ENCODE measurements at places on chromosomes 3 and 15.

DNA sequence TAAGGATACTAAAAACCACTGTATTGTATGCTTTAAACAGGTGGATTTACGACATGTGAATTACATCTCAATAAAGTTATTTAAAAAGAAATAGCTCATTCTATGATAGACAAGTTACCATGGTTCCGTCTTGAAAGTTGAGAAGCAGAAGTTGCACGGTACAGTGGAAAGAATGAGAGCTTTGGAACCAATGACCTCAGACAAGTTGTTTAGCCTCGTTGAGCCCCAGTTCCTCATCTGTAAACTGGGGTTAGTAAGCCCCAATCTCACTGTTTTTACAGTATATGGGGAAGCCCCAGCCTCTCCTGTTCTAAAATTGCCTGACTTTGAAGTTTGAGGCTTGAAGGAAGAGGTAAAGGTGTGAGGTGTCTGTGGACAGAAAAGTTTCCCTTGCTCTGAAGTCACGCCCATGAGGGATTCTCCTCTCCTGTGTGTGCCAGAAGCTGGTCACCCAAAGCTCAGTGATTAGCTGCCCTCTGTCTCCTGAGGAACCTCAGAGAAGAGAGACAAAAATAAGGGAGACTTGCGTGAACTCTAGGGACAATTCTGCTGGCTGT is 10.0 kb downstream of the CRYGS start:
- no peak for DNase-seq

- DNase-seq, result no peak
Observed at GRCh38 chr3:194465246-194465645, 21.6 kb downstream of the ATP13A3 start.

- DNase-seq, result no peak
Observed at GRCh38 chr15:32824777-32825176, 107.0 kb downstream of the GREM1 start.

- no peak for DNase-seq
Observed at GRCh38 chr15:25416693-25417092, 22.1 kb downstream of the UBE3A start.

GRCh38 chr3:157532529-157533297 is 29.5 kb upstream of the VEPH1 start:
- no peak for DNase-seq

DNA sequence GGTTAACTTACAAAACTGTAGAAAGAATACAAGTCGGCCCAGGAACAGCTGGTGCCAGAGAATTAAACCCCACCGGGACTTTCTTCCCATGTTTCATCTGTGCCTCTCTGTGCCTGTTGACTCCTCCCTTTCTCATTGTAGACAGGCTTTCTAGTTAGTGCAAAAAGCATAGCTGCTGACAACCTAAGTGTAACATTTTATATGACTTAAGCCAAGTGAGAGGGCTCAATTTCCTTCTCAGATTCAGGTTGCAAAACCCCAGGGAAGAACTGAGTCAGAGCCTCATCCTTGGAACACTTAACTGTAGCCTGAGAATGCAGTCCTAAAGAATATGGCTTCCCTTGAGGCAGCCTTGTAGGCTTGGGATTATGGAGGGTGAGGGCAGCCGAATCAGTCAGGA is 302.5 kb upstream of the AZI2 start:
- DNase-seq, result no peak
